ENCODE measurements at places on chromosomes 2 and 18.

DNA sequence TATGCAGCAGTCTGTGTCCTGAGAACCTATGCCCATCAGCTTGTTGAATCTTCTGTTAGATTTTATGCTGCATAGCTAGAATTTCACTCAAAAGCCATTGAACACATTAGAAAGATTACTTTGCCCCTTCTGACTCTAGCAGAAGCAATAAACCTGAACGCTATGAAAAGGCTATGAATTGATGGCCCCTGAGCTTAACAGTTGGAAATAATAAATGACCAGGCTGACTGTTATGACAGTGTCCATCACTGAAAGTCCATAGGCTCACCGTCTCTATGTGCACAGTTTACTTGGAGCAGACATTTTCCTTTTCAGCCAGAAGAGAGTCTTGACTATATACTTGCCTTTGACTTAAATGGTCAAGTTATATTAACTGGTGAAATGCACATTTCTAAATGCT is 1618.8 kb upstream of the ACVR2A start:
- no peak for DNase-seq

GRCh38 chr18:4430836-4431235 is 24.3 kb downstream of the DLGAP1 start:
- no peak for DNase-seq

DNA sequence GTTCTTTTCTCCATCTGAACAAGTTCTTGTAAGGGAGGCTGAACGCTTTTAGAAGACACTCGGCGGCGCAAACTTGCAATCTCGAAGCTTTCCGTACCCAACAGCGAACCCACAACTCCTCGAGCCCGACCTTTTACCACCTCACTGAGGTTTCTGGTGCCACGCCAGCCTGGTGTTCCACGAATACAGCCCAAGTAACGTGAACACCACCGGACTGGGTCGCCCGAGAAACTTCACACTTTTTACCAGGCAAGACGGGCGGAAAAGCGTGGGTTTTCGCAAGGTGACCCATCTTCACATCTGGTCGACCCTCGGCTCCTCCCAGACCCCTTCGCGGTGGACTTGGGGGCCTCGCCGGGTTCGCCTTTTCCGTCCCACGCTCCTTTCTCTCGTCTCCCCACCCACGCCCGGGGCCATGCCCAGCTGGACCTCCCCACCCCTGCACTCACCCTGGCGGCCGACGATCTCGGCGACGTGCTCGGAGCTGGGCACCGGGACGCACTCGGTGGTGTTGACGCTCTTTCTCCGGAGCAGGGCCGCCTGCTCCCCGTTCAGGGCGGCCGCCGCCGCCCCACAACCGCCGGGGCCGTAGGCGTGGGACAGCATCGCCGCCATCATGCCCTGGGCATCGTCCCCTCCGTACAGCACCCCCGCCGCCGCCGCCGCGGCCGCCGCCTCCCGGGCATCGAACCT is 1.2 kb downstream of the MEX3C start:
- DNase-seq, result peak; percentile 17

GRCh38 chr2:227410191-227410590 is 22.4 kb upstream of the SCYGR1 start:
- DNase-seq, result no peak

GRCh38 chr2:196915507-196916189 is 10.9 kb downstream of the PGAP1 start:
- no peak for DNase-seq

DNA sequence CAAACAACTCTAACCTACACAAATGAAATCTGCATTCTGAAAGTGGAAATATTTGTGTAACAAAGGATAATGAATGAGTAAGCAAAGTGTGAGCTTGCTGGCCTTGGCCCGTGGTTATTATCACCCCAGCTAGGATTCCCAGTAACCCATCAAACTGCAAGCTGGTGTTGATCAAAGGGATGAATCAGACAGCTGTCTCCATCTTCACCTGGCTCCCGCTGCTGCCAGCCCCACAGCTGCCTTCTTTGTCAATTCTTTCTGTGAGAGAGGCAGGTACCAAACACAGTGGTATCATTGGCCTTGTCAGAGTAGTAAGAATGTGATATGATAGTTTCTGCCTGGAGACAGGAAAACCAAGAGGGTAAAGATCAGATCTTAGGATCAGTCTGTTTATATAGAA is 25.2 kb upstream of the RGPD4 start:
- DNase-seq, result no peak

DNA sequence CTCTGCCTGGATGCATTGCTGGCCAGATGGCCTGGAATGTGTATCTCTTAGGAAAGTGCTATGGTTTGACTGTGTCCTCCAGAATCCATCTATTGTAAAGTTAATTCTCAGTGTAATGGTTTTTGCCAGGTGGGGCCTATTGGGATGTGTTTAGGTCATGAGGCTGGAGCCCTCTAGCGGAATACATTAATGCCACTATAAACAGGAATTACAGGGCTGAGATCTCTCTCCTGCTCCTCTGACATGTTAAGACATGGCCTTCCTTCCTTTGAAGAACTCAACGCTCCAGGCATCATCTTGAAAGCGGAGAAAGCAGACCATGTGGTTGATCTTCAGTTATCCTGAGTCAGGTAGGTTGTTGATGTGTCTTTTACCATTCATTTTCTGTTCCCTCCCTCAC is 276.4 kb downstream of the RPIA start:
- no peak for DNase-seq

GRCh38 chr2:213010106-213010779 is 141.2 kb downstream of the IKZF2 start:
- no peak for DNase-seq
